T47D (cell line): ENCODE measurements at places on chromosomes 11 and 22.

DNA sequence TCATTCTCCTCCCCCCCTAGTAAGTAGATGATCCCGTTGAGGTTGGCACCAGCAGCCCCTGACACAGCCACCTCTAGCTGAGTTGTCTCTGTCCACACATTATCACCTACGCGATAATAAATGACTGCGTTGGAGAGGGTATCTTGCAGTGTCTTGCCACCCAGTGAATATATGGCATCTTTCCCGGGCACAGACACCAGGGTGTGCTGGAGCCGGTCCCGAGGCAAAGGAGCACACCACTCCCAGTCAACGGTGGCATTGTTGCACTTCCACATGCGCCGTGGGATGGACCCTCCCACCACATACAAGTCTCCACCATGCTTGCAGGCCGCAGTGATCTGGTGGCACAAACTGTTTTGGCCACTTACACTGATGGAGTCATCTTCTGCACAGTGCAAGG is 5.4 kb downstream of the KBTBD4 start:
- DNase-seq: no peak

DNA sequence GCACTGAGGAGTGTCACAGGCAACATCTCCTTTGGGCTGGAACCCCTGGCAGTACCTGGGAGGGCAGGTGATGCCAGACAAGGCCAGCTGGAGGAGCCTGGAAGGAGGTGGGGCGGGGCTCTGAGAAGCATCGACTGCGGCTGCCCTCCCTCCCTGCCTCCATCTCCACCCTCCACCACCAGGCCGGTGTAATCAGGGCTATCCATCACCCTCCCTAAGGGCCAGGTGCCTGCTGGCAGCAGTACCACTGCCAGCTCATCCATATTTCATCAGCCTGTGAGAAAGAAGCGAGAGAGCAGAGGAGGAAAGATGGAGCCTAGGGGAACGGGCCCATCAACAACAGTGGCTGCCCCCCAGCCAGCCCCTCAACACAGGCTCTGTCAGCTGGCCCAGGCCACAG is 51.4 kb upstream of the RASD2 start:
- no peak for DNase-seq

DNA sequence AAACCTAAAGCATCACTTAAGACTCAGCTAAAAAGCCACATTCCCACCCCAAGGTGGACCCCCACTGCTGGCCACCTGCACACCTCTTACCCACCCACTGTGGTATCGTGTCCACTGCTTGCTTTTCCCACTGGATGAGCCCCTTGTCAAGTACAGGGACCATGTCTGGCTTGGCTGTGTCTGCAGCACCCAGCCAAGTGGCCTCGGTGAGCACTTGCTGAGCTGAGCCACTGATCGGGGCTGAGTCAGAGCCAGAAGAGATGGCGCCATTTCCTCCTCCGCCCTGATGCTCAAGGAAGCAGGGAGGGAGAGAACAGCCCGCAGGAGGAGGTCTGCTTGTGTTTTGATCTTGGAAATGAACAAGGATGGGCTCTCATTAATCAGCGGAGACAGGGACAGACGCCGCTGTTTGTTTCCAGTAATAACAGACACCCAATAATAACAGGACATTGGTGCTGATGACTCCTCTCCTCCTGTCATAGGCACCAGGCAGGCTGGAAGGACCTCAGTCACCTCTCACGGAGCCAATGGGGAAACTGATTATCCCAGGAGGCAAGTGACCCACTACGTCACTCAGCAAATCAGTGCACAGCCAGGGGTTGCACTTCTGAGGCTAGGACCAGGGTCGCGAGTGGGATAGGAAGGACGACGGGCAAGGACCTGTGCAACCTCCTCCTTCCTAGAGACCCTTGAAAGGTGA is 85.2 kb upstream of the RTL6 start:
- no peak for DNase-seq

DNA sequence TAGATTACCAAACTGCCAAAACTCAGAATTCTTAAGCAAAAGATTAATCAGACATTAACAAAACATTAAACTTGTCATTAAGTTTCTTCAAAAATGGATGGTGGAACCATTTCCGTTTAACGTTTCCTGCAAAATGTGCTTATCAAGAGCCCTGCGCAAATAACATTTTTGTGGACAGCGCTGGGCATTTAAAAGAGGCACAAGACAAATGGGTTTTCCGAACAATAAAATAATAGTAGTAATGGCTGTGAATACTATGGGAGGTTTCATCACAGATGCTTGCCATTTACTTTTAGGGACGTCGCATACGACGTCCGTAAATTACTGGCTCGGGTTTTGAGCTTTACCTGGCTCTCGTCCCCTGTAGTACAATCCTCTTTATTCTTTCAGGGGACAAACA is 1.1 kb downstream of the NPAT start:
- no peak for DNase-seq

- no peak for DNase-seq
Measured at GRCh38 chr22:20180640-20181039, 29.8 kb upstream of the CCDC188 start.
